Activated CD4-positive, alpha-beta T cell treated with anti-CD3 and anti-CD28 coated beads, Interleukin-2, amount 50 U/mL, for 48 hours (primary cell): ENCODE measurements at places on chromosomes 7 and 10.

GRCh38 chr10:52759154-52759553 lies 13.4 kb downstream of the MBL2 start:
- no peak for DNase-seq

DNA sequence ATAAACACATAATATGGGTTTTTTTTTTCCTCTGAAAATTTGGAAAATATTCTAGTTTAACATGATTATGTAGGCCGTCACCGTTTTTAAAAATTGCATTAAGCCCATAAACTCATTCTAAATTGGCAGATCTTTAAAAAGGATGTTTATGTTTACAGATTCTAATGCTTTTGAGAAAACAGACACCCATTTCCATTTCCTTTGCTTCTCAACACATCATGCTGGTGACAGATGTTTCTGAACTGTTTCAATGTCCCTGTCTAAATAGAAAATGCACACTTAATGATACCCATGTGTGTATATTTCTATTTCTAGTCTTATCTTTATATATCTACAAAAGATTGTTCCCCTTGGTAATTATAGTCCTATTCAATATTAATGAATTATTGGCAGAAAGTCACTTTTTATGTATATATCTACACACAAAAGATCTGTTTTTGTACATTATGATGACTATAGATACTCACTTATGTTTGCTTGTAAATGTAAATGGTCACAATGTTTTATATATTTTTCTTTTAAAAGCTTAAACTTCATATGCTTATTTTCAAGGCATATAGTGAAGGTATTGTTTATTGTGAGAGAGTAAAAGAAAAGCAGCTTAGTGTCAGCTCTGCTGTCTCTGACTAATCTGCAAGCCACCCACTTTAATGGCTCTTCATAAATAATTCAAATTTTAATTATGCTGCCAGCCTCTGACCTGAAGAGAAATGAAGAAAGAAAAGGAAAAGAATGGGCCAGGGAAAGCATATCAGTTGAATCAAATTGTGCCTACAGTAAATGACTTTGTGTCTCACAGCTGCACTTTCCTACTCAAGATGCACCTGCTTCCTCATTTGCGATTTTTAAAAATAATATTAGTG lies 179.4 kb downstream of the CACNA2D1 start:
- no peak for DNase-seq

DNA sequence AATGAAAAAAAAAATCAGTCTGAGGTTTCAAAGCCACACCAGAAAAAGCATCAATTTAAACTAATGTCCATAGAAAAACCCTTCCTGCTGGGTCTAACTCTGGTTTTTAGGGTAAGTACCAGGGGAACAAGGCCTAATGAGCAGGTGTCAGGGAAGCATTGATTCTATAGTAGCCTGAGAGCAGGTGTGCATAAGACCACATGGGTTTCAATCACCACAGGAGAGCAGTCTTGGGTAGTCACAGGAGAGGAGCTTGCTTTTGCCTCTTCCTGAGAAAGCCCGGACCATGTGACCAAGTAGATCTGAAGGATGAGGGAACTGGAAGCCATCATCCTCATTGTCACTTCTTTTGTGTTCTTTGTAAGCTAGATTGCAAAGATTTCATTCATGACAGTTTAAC lies 66.3 kb upstream of the AGK start:
- DNase-seq: no peak

DNA sequence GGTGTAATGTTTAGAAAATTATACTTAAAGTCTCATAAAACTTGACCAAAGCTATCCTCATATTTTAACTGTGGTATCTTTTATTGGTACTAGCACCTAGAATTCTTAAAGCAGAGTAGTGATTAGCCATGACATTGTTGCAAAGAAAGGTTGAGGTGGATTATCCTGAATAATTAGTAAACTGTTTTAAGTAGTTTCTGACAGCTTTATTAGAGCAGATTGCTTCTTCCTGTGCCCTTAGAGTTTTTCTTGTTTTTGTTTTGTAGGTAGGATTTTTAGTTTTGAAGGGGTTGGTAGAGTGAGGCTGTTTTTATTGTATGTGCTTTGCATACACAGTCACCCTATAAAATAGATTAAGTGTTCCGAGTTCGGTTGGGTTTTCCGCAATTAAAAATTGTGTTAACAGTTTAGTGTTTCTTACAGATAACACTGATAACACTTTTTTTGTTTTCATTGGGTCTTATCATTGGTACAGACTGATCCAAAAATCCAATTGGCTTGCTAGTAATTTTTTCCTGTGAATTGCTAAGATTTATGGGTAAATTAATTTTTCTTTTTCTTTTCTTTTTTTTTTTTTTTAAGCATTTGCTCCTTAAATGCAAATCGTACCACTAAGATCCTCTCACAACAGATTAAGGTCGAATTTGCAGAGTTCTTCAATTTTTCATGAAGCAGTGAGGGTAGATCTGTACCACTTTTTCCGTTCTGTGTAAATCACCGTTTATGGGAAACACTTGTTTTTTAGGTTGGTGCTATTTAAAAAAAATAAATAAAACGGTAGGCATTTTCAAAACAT lies 2.1 kb upstream of the PBLD start:
- DNase-seq: no peak

GRCh38 chr10:69685802-69686585 lies 55.9 kb downstream of the FAM241B start:
- DNase-seq: no peak

DNA sequence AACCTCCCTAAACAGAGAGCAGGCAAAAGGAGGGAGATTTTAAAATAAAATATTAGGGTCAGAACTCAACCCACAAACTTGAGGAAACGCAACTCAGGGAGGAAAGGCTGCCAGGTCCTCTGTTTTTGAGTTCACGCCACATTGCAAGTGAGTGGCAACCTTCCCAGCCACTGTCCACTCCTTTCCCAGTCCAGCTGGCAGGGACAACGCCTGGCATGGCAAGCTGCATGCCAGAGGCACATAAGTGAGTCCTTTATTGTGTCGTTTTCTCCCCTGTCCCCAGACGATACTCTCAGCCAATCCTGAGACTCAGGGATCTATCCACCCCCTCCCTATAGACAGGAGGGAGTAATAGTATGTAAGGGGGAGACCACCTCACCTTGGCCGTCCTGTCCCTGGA lies 22.4 kb downstream of the FBXW4 start:
- no peak for DNase-seq

- DNase-seq: no peak
These were observed 74.2 kb downstream of the TSPAN12 start for GRCh38 chr7:120783721-120784120.

GRCh38 chr7:41287559-41288335 lies 415.1 kb downstream of the INHBA start:
- DNase-seq: no peak

- DNase-seq: no peak
These were observed 238.1 kb upstream of the AOAH start for GRCh38 chr7:36962367-36962766.

DNA sequence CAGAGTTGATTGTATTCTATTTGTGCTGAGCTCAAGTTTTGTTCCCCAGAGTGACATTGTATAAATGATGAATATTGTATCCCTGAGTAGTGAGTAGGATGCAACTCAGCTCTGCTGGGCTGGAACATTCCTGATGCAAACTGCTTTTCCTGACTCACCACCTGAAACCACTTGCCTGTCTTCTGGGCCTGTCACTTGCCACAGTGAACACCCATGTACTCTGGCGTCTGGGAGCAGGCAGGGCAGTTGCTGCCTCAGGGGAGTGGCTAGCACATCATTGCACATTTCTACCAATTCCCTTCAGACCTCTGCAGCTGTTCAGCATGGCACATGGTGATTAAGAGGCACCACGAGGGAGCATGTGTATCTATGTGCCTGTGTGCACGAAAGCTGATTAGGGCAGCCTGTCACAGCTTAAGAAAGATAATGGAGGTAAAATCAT lies 157.3 kb downstream of the SND1 start:
- DNase-seq: peak; percentile 12

DNA sequence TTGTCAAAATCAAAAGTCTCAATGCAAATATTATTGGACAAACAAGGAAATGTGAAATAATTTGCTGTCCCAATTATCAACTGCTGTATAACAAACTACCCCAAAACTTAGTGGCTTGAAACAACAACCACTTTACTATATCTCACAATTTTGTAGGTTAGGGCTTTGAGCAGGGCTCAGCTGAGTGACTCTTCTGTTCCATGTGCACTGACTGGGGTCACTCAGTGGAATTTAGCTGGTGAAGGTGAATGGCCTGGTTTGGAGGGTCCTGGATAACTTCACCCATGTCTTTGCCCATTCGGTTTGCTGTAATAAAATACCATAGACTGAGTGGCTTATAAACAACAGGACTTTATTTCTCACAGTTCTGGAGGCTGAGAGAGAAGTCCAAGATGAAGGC lies 3.7 kb upstream of the GSDME start:
- DNase-seq: no peak

GRCh38 chr7:138837627-138838026 lies 39.6 kb upstream of the ATP6V0A4 start:
- no peak for DNase-seq
